T-helper 17 cell (primary cell): ENCODE measurements at places on chromosomes 3 and 15.

DNA sequence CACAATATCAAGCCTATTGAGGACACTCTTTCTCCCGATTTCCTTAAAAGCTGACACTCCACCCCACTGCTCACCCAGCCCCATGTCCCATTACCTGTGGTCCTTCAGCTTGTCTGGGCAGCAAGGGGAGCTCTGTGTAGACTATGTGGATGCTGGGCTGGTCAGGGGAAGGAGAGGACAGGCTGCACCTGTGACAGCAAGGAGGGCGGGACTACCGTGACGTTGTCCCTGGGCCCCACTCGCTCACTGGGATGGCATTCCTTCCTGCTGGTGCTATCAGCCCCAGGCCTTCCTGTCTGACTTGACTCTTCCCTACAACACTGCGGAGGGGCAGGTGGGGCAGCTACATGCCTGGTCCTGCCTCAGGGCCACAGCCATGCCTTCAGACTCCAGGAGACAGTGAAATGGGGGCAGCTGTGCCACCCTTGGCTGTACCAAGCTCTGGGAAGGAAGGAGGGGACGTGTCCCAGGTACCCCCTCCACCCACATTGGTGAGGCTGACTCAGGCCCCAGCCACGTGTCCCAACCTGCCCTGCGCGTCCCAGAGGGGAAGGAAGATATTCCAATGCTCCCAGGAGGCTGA is at the start of gene TMEM40:
Gene TMEM40, minus strand, starts transcription at position 163 of the 583 bp plus-strand sequence. CDS start 9,427 bp downstream, outside the sequence.
- no peak for DNase-seq

- no peak for DNase-seq
Observed at GRCh38 chr15:78411061-78411460, 27.0 kb upstream of the IREB2 start.

GRCh38 chr3:13501958-13502790 is 22.1 kb downstream of the HDAC11 start:
- DNase-seq: no peak

- no peak for DNase-seq
Observed at GRCh38 chr3:135000465-135000864, 205.4 kb downstream of the EPHB1 start.

- DNase-seq: no peak
Observed at GRCh38 chr15:81751816-81752545, 293.8 kb downstream of the MEX3B start.

- no peak for DNase-seq
Observed at GRCh38 chr3:18402239-18402799, 22.8 kb downstream of the SATB1 start.

GRCh38 chr15:59176653-59177316 is 29.9 kb upstream of the LDHAL6B start:
- no peak for DNase-seq

DNA sequence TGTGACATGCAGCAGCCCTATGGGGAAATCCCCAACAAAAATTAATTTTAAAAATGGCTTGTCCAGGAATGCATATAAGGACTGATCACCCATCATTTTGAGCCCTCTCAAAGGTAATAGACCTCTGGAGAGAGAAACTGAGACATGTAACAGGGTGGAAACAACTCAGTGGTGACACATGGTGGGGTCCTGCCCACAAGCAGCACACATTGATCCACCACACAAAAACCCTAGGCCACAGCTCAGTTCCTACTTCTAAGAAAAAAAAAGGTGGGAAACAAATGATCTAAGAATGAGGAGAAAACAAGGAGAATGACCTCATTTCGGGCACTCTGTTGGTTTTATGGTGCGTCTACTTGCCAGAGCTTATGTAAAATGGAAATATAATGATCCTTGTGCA is 1.9 kb upstream of the SLC41A3 start:
- DNase-seq: no peak

DNA sequence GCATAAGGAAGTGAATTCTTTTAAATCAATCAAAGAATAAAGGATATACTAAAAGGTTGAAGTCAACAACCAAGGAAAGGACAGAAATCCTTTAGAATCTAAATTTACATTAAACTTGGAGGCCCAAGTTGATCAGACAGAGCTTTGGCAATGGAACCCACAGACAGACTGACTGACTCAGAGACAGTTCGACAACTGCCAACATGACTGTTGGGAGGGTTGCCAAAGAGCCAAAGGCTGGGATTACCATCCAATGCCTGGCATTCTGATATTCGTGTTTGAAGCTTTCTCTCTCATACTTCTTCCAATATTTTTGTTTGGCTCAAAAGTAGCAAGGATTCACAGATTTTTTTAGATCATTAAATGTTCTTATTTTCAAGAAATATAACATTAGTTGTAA is 406.1 kb downstream of the PLCL2 start:
- no peak for DNase-seq

DNA sequence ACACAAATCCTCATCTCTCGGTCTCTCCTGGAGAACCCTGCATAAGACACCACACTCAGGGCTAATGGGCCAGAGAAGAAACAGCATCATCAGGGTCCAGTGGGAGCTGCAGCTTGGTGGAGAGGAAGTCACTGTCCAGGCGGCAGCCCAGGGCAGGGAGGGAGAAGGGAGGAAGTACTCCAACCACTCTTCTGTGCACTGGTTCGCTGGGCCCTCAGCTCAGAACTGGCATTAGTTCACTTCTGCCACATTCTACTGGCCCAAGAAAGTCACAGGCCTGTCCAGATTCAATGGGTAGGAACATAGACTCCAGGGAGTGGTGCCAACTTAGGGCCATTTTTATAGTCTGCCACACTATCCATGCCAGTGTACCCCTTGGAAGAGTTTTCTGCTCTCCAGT is 169.0 kb downstream of the ABHD5 start:
- DNase-seq: no peak

GRCh38 chr15:35622641-35623340 is 76.8 kb upstream of the DPH6 start:
- DNase-seq: no peak

DNA sequence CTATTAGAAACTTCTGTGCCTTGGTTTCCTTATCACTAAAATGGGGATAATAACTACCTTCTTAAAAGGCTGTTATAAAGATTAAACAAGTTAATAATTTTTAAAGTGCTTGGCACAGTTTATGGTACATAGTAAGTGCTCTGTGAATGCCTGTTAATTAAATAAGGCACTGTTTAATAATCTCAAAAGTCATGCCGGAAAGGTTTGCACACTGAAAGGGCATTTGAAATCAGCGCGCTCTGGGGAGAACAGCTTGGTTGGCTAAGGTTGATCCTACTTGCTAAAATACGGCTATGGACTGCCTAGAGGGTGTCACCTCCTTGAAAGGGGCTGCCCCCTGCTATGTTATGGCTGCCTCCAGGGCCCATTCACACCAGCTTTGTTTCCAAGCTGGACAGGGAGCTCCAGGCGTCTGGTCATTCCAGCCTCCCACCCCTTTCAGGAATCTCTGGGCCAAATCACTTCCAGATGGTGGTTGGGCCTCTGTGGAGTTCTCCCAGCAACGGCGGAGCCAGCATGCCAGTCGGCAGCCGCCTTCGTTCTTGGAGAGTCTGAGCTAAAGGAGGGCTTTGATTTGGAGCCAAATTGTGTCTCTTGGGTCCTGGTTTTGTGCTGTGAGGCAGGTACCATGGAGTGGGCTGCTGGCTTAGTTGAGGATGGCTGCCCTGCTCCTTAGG is 5.9 kb downstream of the FLNB start:
- DNase-seq: no peak

- DNase-seq: no peak
Observed at GRCh38 chr3:174540116-174540908, 318.8 kb upstream of the NAALADL2 start.

- DNase-seq: no peak
Observed at GRCh38 chr3:191568206-191568605, 107.2 kb downstream of the PYDC2 start.

- no peak for DNase-seq
Observed at GRCh38 chr3:185818267-185818875, 6.5 kb downstream of the IGF2BP2 start.

DNA sequence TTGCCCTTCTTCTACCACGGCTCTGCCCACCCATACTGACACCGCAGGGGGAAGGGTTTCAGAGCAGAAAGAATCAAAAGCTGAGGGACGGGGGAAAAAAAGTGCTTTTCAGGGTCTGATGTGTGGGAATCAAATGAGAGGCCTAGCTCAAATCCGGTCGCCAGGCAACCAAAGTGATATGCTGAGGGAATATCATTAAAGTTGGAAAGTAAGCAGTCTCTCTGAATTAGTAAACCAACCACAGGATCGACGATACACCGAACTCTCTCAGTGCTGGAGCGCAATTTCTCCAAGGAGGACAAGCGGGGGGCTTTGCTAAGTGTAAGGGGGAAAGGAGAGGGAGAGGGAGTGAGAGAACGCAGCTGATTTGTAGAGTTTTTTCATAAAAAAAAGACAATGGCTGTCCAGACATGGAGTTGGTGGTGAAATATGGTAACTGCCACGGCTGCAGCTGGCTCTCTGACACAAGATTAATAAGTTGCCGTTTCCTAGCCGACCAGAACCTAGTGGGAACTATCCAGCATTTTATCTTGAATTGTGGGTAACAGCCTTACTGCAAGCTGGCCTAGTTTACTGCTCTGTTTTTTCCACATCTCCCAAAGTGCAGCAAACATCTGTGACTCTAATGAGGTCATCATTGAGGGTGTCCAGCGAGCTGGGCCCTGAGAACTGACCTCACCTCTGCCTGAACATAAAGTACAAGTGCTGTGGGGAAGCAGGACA is 530.2 kb downstream of the SOX2 start:
- DNase-seq: no peak

DNA sequence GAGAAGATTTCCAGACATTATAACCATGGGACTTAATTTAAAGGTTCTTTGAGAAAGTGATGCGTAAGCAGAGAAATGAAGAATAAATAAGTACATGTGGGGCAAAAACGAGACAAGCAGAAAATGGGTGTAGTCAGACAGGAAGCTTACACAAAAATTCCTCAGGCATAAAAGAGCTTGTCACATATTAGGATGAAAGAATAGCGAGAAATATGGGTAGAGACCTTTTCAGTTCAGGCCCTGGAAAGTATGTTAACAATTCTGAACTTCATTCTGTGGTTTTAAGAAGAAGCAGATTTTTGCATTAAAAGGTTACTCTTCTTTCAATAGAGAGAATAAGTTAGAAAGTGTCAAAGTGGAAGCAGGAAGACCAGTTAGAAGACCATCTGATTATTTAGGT is 352.4 kb downstream of the ROBO1 start:
- no peak for DNase-seq

GRCh38 chr15:66864871-66865281 is 162.8 kb downstream of the SMAD6 start:
- DNase-seq: no peak

GRCh38 chr3:186044427-186044826 is 64.5 kb downstream of the ETV5 start:
- DNase-seq: no peak

- peak; percentile 28 for DNase-seq
Observed at GRCh38 chr3:38165722-38166387, 518 bp downstream of the OXSR1 start.

- DNase-seq: no peak
Observed at GRCh38 chr3:152524198-152525140, 255.7 kb downstream of the MBNL1 start.

GRCh38 chr15:99177679-99178078 is 71.7 kb downstream of the TTC23 start:
- no peak for DNase-seq

- DNase-seq: peak; percentile 72
Observed at GRCh38 chr3:122794779-122795673, at the start of gene SLC49A4. Gene SLC49A4 (plus strand): TSS chr3:122795069. CDS start chr3:122795193, 124 bp downstream.

- DNase-seq: no peak
Observed at GRCh38 chr3:100556673-100557310, 52.6 kb upstream of the ADGRG7 start.

DNA sequence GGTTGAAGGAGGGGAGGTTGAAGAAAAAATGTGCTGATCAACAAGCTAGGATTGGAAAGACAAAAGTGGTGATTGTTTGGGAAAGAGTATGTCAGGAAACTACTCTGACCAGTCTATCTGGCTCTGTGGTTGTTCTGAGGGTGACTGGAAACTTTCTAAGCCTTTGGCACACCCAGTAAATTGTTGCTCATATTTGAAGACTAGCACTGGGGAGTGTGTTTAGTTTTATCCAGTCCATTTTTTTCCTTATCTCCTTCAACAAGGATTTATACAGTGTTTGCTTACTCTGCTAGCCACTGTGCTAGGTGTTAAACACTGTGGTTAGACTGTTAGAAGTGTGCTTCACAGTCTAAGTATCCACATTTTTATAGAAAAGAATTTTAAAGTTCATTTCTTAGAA is 28.8 kb downstream of the PPM1L start:
- DNase-seq: no peak

- peak; percentile 69 for DNase-seq
Observed at GRCh38 chr3:187748050-187748481, 2.8 kb upstream of the BCL6 start.

DNA sequence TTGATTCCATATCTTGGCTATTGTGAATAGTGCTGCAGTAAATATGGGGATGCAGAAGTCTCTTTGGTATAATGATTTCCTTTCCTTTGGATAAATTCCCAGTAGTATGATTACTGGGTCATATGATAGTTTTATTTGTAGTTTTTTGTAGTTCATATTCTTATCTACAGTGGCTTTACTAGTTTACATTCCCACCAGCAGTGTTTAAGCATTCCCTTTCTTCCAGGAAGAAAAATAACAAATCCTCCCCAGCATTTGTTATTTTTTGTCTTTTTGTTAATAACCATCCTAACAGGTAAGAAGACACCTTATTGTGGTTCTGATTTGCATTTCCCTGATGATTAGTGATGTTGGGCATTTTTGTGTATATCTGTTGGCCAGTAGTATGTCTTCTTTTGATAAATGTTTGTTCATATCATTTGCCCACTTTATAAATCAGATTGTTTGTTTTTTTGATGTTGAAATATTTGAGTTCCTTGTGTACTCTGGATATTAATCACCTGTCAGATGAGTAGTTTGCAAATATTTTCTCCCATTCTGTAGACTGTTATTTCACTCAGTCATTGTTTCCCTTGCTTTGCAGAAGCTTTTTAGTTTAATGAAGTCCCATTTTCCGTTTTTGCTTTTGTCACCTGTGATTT is 163.3 kb upstream of the THRB start:
- DNase-seq: no peak

GRCh38 chr3:25462495-25462894 is 34.4 kb downstream of the RARB start:
- DNase-seq: no peak

DNA sequence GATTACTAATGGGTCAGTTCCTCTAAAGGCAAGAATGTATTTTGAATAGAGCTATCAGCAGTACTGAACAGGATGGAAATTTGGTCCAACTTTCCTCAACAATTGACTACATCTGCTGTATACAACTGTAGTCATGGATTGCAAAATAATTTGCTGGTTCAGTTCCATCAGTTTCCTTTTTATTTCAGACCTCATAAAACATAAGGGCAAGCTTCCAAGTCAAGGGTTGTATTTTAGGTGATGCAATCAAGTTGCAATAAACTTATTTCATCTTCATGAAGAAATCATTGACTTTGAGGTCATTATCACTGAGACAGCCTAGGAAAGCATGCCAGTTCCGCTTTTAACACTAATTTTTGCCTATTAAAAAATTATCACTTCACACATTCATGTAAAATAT is 90.4 kb upstream of the TSEN2 start:
- DNase-seq: no peak

- DNase-seq: no peak
Observed at GRCh38 chr15:60006873-60007272, 2.8 kb downstream of the FOXB1 start.
